ENCODE measurements at places on chromosomes 7 and 10. TPM values are rescaled to one million over a fixed set of nuclear protein-coding genes. Genes with fewer than 3 reads are reported as not detected.

- no peak for DNase-seq
Observed at GRCh38 chr10:1272079-1272776, 216.0 kb downstream of the WDR37 start.

DNA sequence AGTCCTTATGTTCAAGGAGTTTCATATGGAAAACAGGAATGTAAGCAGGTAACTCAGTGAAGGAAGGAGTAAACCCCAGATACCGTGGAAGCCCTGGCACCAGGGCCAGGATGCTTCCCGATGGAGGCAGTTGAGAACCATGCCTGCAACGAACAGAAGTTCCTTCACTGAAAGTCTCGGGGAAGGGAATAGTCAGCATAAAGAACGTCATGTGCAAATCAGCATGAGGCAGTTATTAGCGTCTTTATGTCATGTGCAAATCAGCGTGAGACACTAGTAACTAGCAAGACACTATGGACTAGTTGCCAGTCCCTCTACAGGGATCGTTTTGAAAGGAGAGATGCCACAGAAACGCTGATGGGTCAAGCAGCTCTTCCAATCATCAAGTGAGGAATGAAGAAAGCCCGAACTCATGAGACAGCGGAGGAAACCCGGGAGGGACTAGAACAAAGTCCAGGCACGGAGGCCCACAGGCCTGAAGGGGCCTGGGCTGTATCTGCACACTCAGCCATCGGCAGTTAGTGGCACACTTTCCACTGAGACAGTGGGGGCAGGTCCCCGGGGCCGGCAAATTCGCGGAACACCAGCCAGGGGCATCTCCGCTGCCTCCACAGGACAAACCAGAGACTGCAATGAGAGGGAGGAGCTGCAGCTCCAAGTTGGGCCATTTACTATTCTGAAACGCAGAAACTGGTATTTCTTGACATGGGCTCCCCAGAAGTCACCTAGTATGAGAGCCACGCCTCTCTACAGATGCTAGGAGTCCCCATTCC lies 109.6 kb downstream of the SFMBT2 start:
- DNase-seq = peak; percentile 34

- DNase-seq = no peak
Observed at GRCh38 chr7:2732959-2733584, 45.1 kb downstream of the AMZ1 start.

- peak; percentile 11 for DNase-seq
Observed at GRCh38 chr7:128830231-128831177, at the start of gene FLNC. Gene FLNC, plus strand, starts transcription at chr7:128830406. Its CDS starts 232 bp downstream, at chr7:128830638.

DNA sequence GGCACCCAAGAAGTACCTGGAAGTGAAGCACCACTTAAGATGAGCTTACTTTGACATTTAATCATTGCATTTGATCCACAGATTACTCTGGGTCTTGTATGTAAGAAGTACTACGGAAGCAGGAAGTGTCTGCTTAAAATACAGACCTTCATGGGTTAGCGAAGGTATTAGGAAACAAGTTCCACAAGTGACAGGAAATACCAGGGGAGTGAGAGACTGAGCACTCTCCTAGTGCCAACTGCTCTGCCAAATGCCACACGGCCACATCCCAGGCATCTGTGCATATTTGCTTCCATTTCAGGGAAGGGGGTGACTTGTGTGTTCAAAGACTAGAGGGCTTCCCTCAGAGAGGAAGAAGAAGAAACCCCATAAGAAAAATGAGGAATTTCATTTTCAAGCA lies 57.2 kb upstream of the ANK3 start:
- DNase-seq = no peak

DNA sequence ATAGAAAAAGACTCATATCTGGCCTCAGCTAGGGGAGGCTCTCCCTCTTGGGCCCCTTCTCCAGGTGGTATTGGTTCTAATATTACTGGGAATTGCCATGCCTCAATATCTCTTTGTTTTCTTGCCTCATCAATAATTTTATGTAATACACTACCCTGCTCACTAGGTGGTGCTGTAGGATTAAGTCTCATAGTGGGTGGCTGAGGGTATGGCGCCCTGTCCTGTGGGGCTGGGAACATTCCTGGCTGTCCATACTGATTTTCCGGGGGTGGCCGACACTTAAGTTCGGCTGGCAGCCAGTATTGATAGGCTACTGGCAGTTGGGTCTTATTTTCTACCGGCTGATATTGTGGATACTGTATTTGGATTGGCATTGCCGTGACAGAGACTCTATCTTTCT lies 9.0 kb upstream of the TAS2R3 start:
- peak; percentile 30 for DNase-seq

GRCh38 chr10:108592956-108593355 lies 1330.4 kb downstream of the XPNPEP1 start:
- DNase-seq = no peak

- no peak for DNase-seq
Observed at GRCh38 chr7:94008537-94008936, 4.4 kb upstream of the BET1 start.

GRCh38 chr7:106425017-106425719 lies 140.4 kb upstream of the NAMPT start:
- peak; percentile 100 for DNase-seq

GRCh38 chr10:117004227-117005025 lies 561 bp downstream of the SHTN1 start:
- peak; percentile 47 for DNase-seq

GRCh38 chr7:55550841-55551537 lies 21.3 kb downstream of the VOPP1 start:
- DNase-seq = no peak

- no peak for DNase-seq
Observed at GRCh38 chr10:126972635-126973414, 67.6 kb downstream of the DOCK1 start.

- no peak for DNase-seq
Observed at GRCh38 chr10:986137-986825, 2.0 kb upstream of the GTPBP4 start.

DNA sequence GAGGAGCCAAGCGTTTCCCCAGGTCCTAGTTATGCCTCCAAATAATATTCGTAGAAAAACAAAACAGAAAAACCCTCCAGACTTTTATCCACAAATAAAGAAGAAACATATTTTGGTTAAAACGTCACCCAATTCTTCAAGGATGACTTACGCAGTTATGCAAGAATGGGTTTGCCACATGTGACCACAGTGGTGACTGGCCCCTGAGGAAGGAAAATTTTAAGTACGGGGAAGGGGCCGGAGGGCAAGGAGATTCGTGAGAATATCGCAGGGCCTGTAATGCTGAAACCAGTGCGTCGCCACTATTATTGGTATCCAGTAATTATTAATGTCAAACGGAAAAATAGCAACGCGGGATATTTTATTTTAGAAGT lies 537 bp upstream of the MRPS24 start:
- DNase-seq = peak; percentile 20

DNA sequence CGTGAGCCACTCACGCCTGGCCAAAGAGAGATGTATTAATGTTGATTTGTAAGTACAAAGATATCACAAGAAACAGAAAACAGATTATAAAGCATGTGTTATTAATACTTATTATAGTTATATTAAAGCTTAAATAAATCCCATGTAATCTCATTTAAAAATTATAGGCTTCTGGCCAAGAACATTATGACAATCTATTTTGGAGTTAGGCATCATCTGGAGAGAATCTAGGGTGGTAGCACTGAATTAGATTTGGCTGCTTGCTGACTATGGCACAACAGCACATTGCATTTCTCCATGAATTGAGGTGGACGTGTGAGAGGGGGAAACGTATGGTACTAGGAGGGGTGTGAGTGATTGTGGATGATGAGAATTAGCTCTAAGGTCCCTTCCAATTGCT lies 16.8 kb upstream of the SLC16A12 start:
- DNase-seq = no peak

GRCh38 chr10:10845826-10846503 lies 171.7 kb upstream of the CELF2 start:
- DNase-seq = no peak

DNA sequence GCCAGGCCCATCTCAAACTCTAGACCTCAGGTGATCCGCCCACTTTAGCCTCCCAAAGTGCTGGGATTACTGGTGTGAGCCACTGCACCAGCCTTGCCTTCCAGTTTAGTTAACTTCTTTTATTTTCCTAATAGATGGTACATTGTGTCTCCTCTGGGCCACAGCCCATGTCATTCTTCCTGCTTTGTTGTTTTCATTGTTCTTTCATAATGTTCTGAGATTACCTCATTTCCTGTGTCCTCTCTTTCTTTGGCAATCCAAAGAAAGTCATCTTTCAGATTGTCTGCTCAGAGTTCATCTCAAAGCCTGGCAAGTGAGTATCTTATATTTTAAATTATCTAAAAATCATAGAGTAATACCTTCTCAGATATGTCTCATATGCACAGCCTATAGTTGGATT lies at the start of gene OLAH:
Gene OLAH (plus strand): TSS at position 270 of the 400 bp plus-strand sequence. CDS start 3,346 bp downstream, outside the sequence.
- no peak for DNase-seq

- no peak for DNase-seq
Observed at GRCh38 chr7:156067156-156067555, 254.9 kb upstream of the SHH start.

- no peak for DNase-seq
Observed at GRCh38 chr7:95482424-95482823, 3.3 kb upstream of the ASB4 start.

- no peak for DNase-seq
Observed at GRCh38 chr10:110529596-110530011, 31.9 kb downstream of the DUSP5 start.

DNA sequence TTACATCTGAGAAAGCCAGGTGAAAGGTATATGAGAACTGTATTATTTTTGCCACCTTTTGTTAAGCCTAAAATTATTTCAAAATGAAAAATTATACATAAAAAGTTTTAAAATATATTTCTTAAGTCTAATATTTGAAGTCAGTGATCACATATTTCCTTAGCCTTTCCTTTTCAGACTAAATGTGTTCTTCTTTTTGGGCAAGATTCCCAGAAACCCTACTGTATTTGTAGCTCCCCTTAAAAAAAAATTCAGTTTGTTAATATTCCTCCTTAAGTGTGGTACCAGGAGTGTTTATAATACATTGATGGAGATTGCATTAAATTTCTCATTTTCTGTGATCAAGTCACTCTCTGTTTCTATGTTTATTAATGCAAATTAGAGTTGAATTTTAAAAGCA lies 22.8 kb downstream of the DNAJC1 start:
- DNase-seq = no peak

DNA sequence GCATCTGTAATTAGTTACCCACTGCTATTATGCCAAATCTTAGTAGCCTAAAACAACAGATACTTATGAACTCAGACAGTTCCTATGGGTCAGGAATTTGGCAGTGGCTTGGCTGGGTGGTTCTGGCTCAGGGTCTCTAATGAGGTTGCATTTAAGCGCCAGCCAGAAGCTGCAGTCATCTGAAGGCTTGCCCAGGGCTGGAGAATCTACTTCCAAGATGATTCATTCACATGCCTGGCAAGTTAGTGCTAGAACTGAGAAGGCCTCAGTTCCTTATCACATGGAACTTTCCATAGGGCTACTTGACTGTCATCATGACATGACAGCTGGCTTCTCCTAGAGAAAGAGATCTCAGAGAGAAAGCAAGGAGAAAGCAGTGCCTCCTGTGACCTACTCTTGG lies 121.3 kb downstream of the AVL9 start:
- DNase-seq = peak; percentile 86

DNA sequence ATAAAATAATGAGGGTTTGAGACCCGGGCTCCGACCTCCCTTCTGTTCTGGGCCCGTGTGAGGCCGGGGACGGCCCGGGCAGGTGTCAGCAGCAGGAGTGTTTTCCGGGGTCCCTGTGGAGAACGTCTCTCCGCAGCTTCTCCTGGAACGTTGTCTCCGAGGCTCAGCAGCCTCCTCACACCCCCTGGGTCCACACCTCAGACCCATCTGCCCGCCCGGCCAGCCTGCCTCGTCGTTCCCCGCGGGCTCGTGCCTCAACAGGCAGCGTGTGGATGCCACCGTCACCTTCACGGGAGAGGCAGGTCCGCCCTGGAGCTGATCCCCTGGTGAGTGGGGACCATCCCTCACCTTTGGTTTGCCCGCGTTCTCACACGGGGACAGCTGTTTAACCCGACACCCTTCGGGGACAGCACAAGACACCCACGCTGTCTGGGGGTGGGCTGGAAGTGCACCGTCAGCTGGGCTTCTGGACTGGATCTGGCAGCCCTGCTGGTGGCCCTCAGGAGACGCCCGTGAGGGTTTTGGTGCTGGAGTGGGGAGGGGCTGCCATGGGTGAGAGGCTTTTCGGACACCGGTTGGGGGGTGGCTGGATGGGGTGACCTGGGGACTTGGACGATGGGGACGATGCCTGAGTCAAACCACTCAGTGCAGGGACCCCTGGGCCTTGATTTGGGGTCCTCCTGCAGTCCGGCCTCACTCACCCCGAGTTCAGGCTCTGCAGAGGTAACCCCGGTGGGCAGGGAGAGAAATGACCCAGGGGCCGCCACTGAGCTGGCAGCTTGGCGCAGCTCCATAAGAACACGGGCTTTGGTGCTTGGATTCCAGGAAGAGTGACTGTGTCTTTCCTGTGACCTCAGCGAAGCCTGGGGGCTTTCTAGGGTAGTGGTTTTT lies 131.7 kb downstream of the DNAJB6 start:
- DNase-seq = no peak

- no peak for DNase-seq
Observed at GRCh38 chr10:112361951-112362751, 11.8 kb upstream of the ACSL5 start.

- DNase-seq = no peak
Observed at GRCh38 chr7:16086743-16087142, 334.6 kb downstream of the CRPPA start.

DNA sequence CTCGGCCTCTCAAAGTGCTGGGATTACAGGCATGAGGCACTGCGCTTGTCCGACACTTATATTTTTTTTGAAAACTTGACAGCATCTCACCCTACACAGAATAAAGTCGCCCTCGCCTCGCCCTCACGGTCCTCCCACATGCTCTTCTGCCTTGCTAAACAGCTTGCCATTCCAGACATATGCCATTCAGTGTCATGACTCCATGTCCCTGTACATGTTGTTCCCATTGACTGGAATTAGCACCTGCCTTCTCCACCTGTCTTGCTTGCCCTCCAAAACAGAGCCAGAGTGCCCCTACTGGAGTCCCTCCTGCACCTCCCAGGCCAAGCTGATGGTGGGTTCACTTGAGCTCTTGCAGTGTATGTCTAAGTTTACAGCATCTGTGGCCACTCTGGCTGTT lies 6.2 kb downstream of the NIPSNAP2 start:
- DNase-seq = no peak

TRIM50 gene
- 0.47 TPM for total RNA-seq

SMO gene
- total RNA-seq = 7.9 TPM

GDF2 gene
- total RNA-seq = not detected

TRA2A gene
- 23.1 TPM for total RNA-seq

H2BK1 gene
- not detected for total RNA-seq

NUTM2E gene
- total RNA-seq = not detected

METTL27 gene
- total RNA-seq = 4.3 TPM

LIPJ gene
- not detected for total RNA-seq

NOC3L gene
- 54.7 TPM for total RNA-seq

RHOBTB1 gene
- 16.5 TPM for total RNA-seq

CDNF gene
- total RNA-seq = 0.69 TPM

NAT16 gene
- total RNA-seq = not detected

MEOX2 gene
- not detected for total RNA-seq

PCGF5 gene
- total RNA-seq = 49.5 TPM

BMPER gene
- total RNA-seq = 3.0 TPM
